ENCODE measurements at places on chromosomes 16 and 17.

DNA sequence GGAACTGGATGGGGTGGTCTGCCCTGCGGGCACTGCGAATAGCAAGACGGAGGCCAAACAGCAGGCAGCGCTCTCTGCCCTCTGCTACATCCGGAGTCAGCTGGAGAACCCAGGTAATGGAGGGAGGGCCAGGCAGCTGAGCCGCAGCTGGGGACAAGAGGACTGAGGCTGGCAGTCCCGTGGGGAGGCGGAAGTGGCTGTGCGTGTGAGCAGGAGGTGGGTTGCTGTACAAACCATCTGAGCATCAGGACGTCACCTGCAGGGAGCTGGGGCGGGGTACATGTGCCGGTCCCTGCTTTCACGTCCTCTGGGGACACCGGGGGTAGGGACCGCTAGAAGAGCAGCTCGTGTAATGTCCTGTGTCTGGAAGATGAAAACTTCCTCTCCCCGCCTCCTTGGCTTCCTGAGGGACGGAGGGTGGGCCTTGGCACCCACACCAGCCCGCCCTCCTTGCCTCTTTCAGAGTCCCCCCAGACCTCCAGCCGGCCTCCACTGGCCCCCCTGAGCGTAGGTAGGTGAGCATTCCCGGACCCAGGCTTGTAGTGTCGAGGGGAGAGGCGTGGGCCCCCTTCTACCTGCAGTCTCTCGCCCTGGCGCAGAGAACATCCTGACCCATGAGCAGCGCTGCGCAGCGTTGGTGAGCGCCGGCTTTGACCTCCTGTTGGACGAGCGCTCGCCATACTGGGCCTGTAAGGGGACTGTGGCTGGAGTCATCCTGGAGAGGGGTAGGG lies 3.7 kb downstream of the ADAD2 start:
- no peak for DNase-seq

- DNase-seq: no peak
These were observed 1.2 kb upstream of the FAM222B start for GRCh38 chr17:28843816-28844148.

DNA sequence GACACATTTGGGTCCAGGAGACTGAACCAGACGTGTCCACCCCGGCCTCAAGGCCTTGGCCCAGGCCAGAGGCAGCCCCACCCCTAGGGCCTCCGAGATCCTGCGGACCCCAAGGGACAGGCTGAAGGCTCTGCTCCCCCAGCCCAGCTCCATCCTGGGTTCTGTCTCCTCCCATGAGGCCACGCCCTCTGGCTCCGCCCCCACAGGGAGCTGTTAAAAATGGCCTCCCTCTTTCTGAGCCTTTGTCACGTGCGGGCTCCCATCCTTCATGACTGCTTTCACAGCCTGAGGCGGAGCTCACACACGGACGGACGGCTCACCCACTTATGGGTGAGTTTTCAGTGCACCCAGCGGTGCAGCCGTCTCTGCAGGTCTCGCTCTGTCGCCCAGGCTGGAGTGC lies 6.5 kb upstream of the CACNA1H start:
- DNase-seq: no peak

- no peak for DNase-seq
These were observed 33.7 kb downstream of the MBTPS1 start for GRCh38 chr16:84082835-84083569.

- no peak for DNase-seq
These were observed 45.0 kb upstream of the CRISPLD2 start for GRCh38 chr16:84774810-84775209.

- no peak for DNase-seq
These were observed 345.0 kb downstream of the SLC39A11 start for GRCh38 chr17:72747501-72747900.

DNA sequence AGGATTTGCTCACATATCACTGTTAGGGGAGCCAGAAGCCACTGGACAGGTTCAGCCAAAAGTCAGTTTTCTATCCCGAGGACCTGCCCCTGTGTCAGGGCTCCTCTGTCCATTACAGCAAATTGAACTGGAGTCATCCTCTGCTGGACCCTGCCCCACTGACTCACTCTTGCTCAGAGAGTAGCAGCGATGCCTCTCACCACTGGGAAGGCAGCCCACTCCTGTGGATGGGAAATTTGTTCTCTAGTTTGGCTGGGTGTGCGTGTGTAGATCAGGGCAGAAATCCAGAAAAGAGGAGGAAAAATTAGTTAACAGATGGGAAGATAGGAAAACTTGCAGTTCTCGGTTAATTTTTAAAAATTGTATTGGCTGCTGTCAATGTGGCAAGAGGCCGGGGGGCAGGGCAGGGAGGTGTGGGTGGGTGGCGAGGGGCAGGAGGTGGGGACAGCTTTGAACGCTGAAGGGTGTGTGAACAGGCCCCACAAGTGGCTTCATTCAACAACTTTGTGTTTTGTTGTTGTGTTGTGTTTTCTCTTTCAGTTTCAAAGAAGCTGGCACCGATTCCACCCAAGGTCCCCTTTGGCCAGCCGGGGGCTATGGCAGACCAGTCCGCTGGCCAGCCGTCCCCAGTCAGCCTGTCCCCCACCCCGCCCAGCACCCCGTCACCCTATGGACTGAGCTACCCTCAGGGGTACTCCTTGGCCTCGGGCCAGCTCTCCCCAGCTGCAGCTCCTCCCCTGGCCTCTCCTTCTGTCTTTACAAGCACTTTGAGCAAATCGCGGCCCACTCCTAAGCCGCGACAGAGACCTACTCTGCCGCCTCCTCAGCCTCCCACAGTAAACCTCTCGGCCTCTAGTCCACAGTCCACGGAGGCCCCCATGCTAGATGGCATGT lies 33.6 kb downstream of the ELAC2 start:
- DNase-seq: peak; percentile 97

GRCh38 chr17:74733365-74734122 lies 3.5 kb upstream of the RAB37 start:
- no peak for DNase-seq

DNA sequence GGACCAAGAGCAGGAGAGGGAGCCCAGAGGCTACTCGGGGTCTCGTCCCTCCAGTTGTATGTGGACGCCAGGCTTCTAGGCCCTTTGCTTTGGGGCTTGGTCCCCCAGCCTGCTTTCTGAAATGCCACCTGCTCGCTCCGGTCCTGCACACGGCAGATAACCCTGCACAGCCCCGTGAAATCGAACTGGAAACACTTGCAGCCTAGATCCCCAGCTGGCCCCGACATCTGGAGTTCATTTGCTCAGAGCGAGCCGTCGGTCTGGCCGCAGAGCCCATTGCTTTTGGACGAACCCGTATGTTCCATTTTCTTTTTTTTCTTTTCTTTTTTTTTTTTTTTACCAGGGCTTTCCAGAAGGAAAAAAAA lies 22.9 kb downstream of the C1QTNF1 start:
- DNase-seq: peak; percentile 77
